ENCODE measurements at places on chromosomes 2 and 18. TPM values are rescaled to one million over a fixed set of nuclear protein-coding genes. Genes with fewer than 3 reads are reported as not detected.

Gene NT5DC4
- 0.04 TPM for polyA plus RNA-seq

Gene COL5A2
- 0.45 TPM for polyA plus RNA-seq

DNA sequence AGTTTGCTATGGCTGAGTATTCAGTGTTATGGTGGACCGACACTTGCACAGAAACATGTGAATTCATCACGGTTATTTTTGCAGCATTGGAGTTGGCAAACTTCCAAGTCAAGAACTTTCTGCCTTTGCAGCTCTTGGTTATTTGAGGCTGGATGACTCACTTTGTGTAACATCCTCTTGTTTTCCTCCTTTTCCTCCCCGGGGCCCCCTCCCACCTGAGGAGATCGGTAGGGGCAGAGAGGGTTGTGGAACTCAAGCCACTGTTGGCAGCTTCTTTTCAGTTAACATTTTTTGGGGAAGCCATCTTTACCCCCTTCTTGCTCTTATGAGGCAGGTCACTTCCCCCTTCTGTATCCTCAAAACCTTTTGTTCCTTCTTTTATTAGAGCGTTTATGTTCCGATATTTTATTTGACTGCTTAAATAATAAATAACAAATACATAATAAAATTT is 48.6 kb downstream of the DDX1 start:
- DNase-seq: no peak
- no peaks in the 10 kb centered on the region for H3K36me3 ChIP-seq
- no peak overlapping the region for H3K27ac ChIP-seq
- H3K4me1 ChIP-seq: no peaks in the 10 kb centered on the region
- no peaks in the 10 kb centered on the region for H3K27me3 ChIP-seq

- H3K36me3 ChIP-seq: no peaks in the 10 kb centered on the region
- H3K27ac ChIP-seq: no peak overlapping the region
- no peak overlapping the region for H3K4me3 ChIP-seq
- DNase-seq: no peak
- no peaks in the 10 kb centered on the region for H3K27me3 ChIP-seq
These were observed 277.3 kb downstream of the LRATD1 start for GRCh38 chr2:14909795-14910194.

Gene CPLX4
- polyA plus RNA-seq: not detected

Gene ANKRD30B
- not detected for polyA plus RNA-seq

Gene RASGRP3
- 7.9 TPM for polyA plus RNA-seq

Gene CRACDL
- polyA plus RNA-seq: 3.0 TPM

- H3K27ac ChIP-seq: no peak overlapping the region
- peak; percentile 10 for DNase-seq
- no peaks in the 10 kb centered on the region for H3K4me1 ChIP-seq
- no peaks in the 10 kb centered on the region for H3K27me3 ChIP-seq
- H3K4me3 ChIP-seq: no peak overlapping the region
These were observed 2.4 kb downstream of the TTN start for GRCh38 chr2:178804791-178805190.

All from small intestine (tissue), 16 donors.